Heart left ventricle (tissue), 16 donors: ENCODE measurements at places on chromosomes 6 and 20. TPM values are rescaled to one million over a fixed set of nuclear protein-coding genes. Genes with fewer than 3 reads are reported as not detected.

DNA sequence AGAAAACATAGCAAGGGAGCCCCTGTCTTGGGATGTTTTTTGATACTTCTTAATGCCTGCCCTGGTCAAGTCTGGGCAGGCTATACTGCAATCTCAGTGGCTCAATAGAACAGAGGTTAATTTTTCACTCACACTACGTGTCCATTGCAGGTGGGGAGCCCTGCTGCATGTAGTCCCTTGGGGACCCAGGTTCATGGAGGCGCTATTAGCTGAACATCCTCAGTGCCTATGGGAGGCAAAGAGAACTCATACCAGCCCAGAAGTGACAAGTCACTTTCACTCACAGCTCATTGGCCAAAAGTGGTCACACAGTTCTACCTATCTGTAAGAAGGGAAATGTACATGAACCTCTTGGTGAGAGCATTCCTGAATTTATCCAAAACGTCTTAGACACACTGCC lies 23.2 kb downstream of the CGA start:
- peaks cover 4% of the 10 kb centered on the region for H3K27me3 ChIP-seq
- no peaks in the 10 kb centered on the region for H3K4me1 ChIP-seq
- H3K4me3 ChIP-seq, result no peak overlapping the region
- H3K27ac ChIP-seq, result no peak overlapping the region

Gene C6orf141
- polyA plus RNA-seq, result 0.28 TPM

- no peaks in the 10 kb centered on the region for H3K27me3 ChIP-seq
- no peak overlapping the region for H3K27ac ChIP-seq
- no peak for DNase-seq
- H3K4me3 ChIP-seq, result no peak overlapping the region
These were observed 32.1 kb upstream of the PPP1R3G start for GRCh38 chr6:5053038-5053437.

DNA sequence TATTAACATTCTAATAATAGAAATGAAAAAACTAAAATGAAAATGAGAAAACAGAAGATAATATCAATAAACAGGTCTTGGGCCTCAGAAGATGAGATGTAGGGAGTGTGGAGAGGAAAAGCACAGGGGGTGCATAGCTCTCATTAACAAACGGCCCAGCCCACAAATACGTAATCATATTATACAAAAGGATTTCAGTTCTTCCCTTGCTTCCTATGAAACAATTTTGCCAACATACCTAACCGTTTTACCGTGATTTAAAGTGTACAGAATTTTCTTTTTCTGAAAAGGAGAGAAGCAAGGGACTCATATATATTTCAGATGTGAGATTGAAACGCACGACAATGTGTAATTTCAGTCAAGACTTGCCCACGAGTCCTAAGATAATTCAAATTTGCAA lies 136.0 kb downstream of the HFE start:
- H3K27me3 ChIP-seq, result no peaks in the 10 kb centered on the region
- H3K4me1 ChIP-seq, result no peaks in the 10 kb centered on the region
- no peaks in the 10 kb centered on the region for H3K36me3 ChIP-seq
- no peak for DNase-seq
- peak overlapping the region; percentile 54 for H3K4me3 ChIP-seq

GRCh38 chr20:60008130-60008808 lies 50.0 kb downstream of the CDH26 start:
- no peak for DNase-seq
- peaks cover 4% of the 10 kb centered on the region for H3K4me1 ChIP-seq
- no peaks in the 10 kb centered on the region for H3K27me3 ChIP-seq
- no peak overlapping the region for H3K27ac ChIP-seq

DNA sequence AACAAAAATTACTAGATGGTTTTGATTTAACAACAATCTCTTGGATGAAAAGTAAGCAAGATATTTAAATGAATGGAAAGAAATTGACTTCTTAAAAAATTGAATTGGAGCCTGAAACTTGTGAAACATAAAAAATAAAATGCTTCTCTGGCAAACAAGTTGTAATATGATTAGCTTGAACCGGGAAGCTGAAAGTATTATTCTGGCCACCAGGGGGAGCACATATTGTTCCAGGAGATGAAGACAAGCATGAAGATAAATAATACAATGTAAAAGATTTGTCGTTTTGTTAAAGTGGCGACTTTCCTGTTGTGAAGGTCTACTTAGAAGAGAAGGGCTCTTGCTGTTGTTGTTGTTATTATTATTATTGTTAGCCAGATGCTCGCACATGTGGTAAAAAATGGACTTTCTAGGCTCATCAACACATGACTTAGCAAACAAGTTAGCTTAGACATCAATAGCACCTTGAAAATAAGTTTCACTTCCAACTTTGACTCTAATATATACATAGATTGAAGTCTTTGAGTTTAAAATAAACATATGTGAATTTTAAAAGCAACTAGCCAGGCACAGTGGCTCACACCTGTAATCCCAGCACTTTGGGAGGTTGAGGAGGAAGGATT lies 14.2 kb downstream of the PAX1 start:
- no peak overlapping the region for H3K4me3 ChIP-seq
- no peaks in the 10 kb centered on the region for H3K36me3 ChIP-seq
- peaks cover 19% of the 10 kb centered on the region for H3K27me3 ChIP-seq
- DNase-seq, result no peak

GRCh38 chr6:136723780-136724179 lies 68.5 kb downstream of the MAP3K5 start:
- no peak for DNase-seq
- H3K36me3 ChIP-seq, result no peaks in the 10 kb centered on the region
- H3K27ac ChIP-seq, result no peak overlapping the region
- no peaks in the 10 kb centered on the region for H3K27me3 ChIP-seq

DNA sequence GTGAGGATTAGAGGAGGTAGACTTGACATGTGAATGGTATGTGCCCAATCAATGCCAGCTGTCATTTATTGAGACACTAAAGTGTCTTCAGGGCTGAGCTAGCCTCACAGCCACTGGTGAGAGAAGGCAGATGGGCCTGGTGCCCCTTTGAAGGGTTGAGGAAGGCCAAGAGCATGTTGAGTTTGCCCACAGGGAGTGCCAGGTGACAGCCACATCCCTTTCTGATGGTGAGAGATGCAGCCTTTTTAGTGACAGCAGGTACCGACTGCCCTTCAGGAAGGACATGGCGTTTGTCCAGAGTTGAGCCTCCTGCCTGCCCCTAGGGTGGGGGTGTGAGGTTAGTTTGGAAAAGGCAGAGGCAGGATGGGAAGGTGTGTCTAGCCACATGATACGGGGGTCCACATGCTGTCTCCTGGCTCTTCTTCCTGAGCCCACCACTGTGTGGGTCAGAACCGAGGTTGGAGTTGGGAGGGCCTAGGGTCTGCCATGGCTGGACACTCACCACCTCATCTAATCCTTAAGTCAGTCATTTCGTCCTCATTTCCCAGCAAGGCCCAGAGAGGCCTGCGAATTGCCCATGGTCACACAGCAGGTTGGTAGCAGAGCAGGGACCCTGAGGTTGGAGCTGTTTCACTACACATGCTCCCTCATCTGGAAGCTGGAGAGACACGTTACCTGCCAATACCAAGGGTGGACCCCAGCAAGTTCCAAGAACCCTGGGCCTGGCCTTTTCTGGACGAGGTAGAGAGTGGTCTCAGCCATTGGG lies 32.5 kb downstream of the SPDEF start:
- H3K4me3 ChIP-seq, result no peak overlapping the region
- no peak for DNase-seq
- no peaks in the 10 kb centered on the region for H3K27me3 ChIP-seq
- H3K27ac ChIP-seq, result no peak overlapping the region
- peaks cover 4% of the 10 kb centered on the region for H3K4me1 ChIP-seq

Gene MCCD1
- not detected for polyA plus RNA-seq

DNA sequence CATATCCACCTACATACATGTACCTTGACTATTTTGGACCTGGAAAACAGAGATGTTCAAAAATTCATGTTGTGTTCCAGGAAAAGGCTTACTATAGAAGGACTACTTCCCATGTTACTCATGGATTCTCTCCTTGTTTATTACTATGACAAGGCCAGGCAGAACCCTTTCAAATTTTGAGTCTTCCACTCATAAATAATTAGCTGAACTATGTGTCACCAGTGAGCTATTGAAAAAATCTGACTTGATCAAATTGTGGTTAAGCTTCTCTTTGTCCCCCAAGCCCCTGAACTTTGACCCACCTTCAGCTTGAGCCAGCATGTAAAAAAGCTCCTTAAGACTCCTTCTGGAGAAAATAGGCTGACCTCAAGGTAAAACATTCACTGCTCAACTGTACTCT lies 1142.8 kb upstream of the EYS start:
- H3K4me3 ChIP-seq, result no peak overlapping the region

DNA sequence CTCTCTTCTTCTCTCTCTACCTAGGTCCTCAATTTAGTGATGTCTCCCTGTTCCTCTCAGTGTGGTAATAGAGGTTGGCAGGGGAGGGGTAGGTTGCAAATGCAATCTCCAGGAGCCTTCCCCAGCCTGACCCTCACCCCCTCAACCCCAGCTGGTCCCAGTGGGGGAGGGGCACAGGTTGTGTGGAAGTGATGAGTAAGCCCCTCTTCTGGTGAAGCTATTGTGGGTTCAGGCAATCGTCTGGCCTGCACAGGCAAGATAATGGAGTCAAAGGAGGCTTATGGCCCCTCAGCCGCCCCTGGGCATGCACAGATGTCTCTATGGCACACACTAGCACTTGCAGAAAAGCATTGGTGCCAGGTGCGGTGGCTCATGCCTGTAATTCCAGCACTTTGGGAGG lies 10.8 kb upstream of the ADA start:
- peaks cover 14% of the 10 kb centered on the region for H3K4me1 ChIP-seq
- no peaks in the 10 kb centered on the region for H3K27me3 ChIP-seq
- no peak overlapping the region for H3K27ac ChIP-seq
- no peak for DNase-seq

Gene VWA7
- polyA plus RNA-seq, result 6.2 TPM

DNA sequence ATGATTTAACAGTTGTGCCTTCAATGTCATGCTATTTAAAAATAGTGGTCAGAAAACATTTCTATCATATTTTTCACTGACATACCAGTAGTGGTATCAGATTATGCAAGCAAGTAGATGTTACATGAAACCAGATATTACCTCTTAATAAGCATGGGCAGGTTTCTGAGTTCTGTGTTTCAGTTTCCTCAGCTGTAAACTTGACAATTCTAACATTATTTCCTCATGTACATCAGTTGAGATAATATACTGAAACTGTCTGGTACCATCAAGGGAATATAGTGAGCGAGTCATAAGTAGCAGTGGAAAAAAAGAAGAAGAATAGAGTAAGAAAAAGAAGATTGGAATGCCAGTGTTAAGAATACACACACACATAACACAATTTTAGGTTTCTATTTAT lies 477.9 kb upstream of the MANEA start:
- no peaks in the 10 kb centered on the region for H3K36me3 ChIP-seq
- no peaks in the 10 kb centered on the region for H3K27me3 ChIP-seq
- H3K27ac ChIP-seq, result no peak overlapping the region
- H3K4me1 ChIP-seq, result no peaks in the 10 kb centered on the region
- no peak for DNase-seq

- H3K4me3 ChIP-seq, result no peak overlapping the region
- no peaks in the 10 kb centered on the region for H3K36me3 ChIP-seq
- H3K27me3 ChIP-seq, result no peaks in the 10 kb centered on the region
- no peaks in the 10 kb centered on the region for H3K4me1 ChIP-seq
These were observed 347.2 kb downstream of the TAF4 start for GRCh38 chr20:61718361-61719005.

Gene TINAG
- polyA plus RNA-seq, result 0.19 TPM

GRCh38 chr6:90028066-90028778 lies 134.0 kb downstream of the GJA10 start:
- H3K27ac ChIP-seq, result no peak overlapping the region
- no peaks in the 10 kb centered on the region for H3K36me3 ChIP-seq
- no peak for DNase-seq
- H3K27me3 ChIP-seq, result no peaks in the 10 kb centered on the region
- no peaks in the 10 kb centered on the region for H3K4me1 ChIP-seq

Gene FAM209B
- 0.50 TPM for polyA plus RNA-seq

Gene MLN
- polyA plus RNA-seq, result not detected

DNA sequence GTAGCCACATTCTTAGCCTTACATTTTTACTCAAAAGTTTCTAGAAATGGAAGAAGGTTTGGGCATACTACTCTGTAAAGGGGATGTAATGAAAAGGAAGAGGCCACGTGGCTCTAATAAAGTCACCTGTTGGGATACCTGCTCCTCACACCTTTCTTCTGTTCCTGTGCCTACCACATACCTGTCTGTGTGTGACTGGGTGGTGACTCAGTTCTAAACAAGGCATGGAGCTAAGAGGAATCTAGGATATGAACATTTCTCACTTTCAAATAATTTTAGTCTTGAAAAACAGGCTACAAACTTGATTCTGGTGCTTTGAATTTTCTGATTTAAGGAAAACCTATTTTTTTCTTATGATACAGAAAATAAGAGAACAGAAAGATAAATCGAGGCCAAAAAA lies 363.6 kb downstream of the RFPL4B start:
- no peaks in the 10 kb centered on the region for H3K36me3 ChIP-seq
- H3K4me1 ChIP-seq, result no peaks in the 10 kb centered on the region
- no peak overlapping the region for H3K27ac ChIP-seq

DNA sequence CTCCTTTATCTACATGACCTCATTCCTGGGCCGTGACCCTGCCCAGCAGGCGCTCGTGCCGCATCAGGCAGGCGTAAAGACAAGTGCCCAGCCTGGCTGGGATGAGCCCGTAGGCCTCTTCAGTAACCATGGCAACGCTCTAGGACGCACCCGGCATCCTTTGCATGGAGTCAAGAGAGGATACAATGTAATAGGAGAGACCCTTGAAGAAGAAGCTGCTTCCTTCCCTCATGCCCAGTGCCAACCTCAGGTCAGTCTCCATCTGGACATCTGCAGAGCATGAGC lies 5.0 kb upstream of the LSM14B start:
- peaks cover 6% of the 10 kb centered on the region for H3K27me3 ChIP-seq

Gene TFAP2D
- not detected for polyA plus RNA-seq

Gene ZNF311
- 0.34 TPM for polyA plus RNA-seq
